ENCODE measurements at places on chromosomes 7 and 10. TPM values are rescaled to one million over a fixed set of nuclear protein-coding genes. Genes with fewer than 3 reads are reported as not detected.

DNA sequence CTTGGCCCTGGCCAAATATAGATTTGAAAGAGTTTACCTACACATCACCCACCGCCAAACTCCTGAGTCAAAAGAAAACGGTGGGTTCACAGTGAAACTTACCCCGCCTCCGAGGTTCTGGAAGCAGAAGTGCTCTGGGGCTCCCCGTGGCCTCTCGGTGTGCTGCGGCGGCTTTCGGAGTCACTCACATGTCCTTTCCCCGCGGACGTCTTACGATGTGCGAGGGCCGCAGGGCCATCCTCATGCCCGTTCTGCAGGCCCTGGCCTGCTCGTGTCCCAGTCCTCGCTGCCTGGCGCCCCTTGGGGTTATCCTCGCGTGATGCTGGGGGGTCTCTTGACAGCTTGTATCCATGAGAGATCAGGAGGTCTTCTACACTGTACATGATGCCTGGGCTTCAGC lies 12.0 kb downstream of the JCAD start:
- DNase-seq = no peak

GRCh38 chr7:88452646-88453045 lies 146.0 kb upstream of the STEAP4 start:
- no peak for DNase-seq

DNA sequence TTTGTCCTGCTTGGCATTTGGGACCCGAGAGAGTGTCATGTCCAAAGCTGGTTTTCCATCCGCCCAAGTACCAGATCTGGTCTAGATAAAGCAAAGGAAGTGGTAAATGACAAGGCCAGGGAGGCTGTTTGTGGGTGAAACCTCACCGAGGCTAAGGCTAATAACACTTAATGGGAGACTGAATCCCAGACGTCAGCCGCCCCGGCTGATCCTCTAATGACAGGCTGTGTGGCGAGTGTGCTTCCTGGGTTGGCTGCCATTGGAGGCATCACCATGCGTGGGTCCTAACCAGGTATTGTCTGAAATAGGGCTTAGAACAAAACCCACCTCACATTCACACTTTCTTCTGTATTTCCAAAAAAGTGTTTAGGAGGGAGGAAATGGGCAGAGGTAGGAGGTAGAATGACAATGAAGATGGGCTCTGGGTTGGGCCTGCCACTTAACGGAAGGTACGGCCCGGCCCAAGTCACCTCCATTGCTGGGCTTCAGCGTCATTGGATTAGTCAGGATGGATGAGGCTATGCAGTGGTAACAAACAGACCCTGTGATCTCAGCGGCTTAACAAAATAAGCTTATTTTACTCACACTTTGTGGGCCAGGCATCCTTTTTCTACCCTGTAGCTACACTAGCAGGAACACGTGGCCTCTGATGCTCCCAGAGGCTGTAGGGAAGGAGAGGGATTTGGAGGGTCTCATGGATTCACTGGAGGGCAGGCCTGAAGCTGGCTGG lies 59.7 kb downstream of the PROSER2 start:
- DNase-seq = no peak

- no peak for DNase-seq
Measured at GRCh38 chr10:36341471-36341870, 699.4 kb upstream of the FZD8 start.

DNA sequence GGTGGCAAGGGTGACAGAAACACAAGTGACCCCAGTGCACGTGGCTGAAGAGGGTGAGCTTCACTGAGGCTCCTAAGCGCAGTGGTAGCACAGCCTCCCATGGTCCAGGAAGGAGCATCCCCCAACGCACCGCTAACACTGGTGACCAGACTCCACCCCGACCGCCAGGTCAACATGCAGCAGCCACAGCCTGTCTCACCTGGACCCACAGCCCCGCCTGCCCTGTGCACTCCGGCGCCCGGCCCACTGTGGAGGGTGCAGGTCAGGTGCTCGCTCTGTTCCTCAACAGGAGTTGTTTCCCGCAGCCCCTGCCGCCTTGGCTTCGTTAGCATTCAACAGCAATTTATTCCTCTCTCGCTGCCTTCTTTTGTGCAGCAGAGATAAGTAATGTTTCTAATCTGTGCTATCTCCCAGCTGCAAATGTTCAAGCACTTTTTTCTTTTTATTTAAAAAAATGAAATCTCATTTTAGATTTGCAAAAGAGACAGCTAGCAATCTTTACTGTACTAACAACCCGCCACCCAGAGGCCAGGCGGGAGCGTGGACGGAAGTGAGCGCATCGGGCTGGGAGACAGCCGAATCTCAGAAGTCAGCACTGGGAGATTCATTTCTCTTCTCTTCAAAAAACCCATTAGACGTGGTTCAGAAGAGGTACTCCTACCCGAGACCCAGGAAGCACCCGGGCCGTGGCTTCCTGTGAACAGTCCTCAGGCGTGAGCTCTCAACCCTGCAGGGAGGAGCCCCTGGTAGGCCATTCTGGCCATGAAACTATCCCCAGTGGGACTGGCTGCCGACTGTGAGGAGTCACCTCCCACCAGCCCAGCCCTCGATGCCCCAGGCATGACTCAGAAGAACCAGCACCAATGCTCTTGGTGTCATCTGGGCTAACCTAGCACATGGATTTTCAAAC lies 133.4 kb downstream of the MAD1L1 start:
- no peak for DNase-seq

- DNase-seq = no peak
Measured at GRCh38 chr10:131898061-131898460, 2.7 kb upstream of the PPP2R2D start.

GRCh38 chr7:150406567-150407421 lies 27.7 kb downstream of the ZNF775 start:
- DNase-seq = no peak

- no peak for DNase-seq
Measured at GRCh38 chr10:58350619-58351323, 16.0 kb downstream of the UBE2D1 start.

HYAL4 gene
- not detected for total RNA-seq

DNA sequence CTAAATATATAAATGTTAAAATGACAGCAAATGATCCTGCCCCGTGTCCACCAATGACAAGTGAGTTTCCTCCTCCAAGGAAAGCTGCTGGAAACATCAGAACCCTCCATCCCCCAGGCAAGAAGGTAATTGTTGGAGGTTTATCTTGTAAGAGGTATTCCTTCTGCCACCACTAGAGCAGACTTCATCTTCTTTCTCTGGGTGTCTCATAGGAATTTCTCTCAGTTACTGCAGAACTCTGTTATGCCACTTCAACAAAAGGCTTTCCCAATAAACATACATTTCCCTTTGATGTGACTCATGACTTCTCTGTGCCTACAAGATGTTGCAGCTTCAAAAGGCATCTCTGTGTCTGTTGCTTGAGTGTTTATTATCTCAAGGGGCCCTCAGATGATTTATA lies 279.1 kb downstream of the BMPER start:
- no peak for DNase-seq

GRCh38 chr10:103490986-103491314 lies 2.6 kb upstream of the NEURL1 start:
- DNase-seq = no peak

PANK1 gene
- total RNA-seq = 7.9 TPM

- peak; percentile 60 for DNase-seq
Measured at GRCh38 chr7:107180378-107180777, 11.6 kb downstream of the HBP1 start.

DNA sequence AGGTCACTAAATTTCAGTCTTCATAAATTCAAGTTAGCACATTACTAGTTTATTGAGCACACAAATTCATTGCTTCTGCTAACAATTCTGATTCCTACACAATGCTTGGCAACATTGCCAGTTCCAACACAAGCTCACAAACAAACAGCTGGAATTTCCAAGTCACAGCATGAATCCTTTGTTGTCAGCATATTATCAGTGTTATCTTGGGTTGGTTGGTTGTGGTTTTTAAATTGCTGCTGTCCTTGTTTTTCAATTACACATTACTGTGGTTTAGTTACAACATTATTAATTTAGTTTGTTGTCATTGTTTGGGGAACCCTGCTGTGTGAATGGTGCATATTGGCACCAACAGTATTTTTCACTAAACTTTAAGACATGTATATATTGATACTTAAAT lies 86.0 kb upstream of the ARID5B start:
- DNase-seq = peak; percentile 25

FKBP9 gene
- 199 TPM for total RNA-seq

DNA sequence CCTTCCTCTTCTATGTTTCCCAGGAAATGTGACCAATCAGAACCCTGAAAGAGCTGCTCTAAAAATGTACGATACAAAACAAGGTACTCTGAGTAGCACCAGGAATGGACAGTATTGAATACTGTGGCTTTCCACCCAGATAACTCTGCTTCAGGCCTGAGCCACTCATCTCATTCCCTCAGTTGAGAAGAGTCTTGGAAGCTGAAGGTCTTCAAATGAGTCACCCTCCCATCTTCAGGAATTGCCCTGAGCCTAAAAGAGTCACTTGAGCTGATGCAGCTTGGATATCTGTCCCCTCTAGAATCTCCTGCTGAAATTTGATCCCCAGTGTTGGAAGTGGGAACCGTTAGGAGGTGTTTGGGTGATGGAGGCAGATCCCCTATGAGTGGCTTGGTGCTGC lies 210.4 kb downstream of the DGKI start:
- no peak for DNase-seq

- no peak for DNase-seq
Measured at GRCh38 chr10:35495521-35496119, 109.5 kb upstream of the GJD4 start.

GRCh38 chr7:132097550-132098134 lies 478.6 kb downstream of the PLXNA4 start:
- DNase-seq = no peak

DNA sequence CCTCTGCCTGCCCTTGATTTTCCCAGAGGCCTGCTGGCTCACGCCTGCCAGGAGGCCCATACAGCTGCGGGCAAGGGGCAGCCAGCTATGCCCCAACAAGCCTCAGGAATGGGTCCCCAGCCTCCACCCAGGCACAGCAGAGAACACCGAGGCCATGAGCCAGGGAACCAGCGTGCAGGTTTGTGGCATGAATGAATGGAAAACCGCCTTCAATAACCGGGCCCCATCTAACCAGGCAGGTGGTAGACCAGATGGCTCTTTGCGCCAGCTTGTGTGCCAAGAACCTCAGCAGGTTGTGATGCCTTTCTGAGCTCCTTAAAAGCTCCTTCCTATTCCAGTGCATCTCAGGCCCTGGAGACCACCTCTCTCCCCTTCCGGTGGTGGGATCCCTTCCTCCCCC lies 50.2 kb downstream of the ELFN1 start:
- no peak for DNase-seq

DNA sequence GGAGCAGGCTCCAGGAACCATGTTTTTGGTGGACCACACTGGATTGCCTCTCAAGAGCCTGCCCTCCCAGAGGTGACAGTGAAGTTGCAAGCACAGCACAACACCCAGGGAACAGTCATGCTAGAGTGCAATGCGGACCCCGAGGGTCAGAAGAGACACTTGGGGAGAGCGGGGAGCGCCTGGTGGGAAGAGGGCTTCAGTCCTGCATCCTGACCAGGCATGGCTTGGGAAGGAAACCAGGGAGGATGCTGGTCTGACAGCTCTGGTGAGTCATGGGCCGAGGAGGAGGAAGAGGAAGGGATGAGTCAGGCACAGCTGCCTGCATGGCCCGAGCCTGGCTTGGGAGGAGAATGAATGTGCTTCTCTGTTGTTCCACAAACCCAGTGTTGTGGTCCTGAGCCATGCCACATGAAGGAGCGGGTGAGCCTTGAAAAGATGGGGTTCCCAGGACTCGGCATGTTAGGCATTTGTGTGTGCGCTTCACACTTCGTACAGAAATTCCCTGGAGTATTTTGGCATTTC lies 29.5 kb upstream of the ANKRD2 start:
- peak; percentile 98 for DNase-seq

DNA sequence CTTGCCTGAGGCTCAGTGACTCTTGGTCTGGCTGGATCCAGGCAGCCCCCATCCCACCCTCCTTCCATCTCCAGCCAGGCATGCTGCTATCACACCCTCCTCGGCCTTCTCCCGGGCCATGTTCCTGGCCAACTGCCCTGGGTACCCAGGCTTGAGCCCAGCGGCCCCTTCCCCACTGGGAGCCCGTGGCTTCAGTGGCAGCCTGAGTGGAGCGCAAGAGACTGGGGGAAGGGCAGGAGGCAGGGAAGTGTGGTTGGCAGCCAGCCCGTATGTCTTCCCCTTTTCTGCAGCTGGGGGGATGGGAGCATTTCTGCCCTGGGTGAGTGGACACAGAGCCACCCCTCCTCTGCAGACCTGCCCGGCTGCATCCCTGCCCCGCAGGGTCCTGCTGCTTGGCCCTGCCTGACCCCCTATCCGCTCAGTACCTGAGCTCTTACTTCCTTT lies 148.5 kb downstream of the ARHGAP22 start:
- no peak for DNase-seq

GRCh38 chr7:93828260-93828659 lies 62.3 kb downstream of the TFPI2 start:
- no peak for DNase-seq

C10orf88 gene
- 14.3 TPM for total RNA-seq

ATXN7L1 gene
- 7.1 TPM for total RNA-seq

DNA sequence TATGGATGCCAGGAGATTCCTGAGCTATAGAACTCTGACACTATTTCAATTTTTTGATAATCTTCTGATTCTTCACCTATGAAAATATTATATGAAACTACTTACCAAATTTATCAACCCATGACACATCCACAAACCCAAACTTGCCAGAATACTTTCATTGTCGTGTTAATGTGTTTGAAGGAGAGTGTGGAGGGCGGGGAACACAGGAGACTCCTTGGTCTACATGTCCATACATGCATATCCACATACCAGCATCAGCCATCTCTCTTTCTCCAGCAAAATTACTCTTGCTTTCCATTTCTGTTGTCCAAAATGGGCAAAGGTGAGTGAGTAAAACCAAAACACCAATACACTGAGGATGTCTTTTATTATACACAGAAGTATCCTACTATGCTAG lies 23.5 kb upstream of the BPGM start:
- no peak for DNase-seq

GRCh38 chr7:143279186-143280098 lies 5.3 kb upstream of the TMEM139 start:
- peak; percentile 73 for DNase-seq

DNA sequence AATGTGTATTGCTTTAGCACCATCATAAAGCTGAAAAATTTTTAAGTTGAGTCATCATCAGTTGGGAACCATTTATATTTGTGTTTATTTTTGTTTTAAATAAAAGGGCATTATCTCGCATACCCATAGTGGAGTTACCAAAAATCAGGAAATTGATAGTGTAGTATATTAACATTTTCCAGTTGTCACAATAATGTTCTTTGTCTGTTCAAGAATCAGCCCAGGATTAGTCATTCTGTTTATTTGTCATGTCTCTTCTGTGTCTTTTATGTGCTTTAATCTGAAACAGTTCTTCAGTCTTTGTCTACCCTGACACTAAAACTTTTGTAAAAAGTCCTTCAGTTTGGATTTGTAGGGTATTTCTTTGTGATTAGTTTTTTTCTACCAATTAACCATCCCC lies 827.8 kb upstream of the ZWINT start:
- DNase-seq = no peak

GRCh38 chr7:135333200-135333599 lies 99.6 kb downstream of the STRA8 start:
- no peak for DNase-seq

GRCh38 chr10:122113161-122113944 lies 124.4 kb downstream of the TACC2 start:
- DNase-seq = peak; percentile 48

GRCh38 chr10:36450380-36450779 lies 675.0 kb upstream of the ANKRD30A start:
- DNase-seq = peak; percentile 84

GRCh38 chr7:139631520-139632031 lies 108.1 kb downstream of the CLEC2L start:
- DNase-seq = no peak

All from astrocyte (in vitro differentiated cells and primary cell).